Activated T-helper 1 cell treated with anti-CD3 and anti-CD28 coated beads, Interleukin-2, amount 50 U/mL, for 16 hours (primary cell): ENCODE measurements at places on chromosomes 4 and X.
A peak's percentile ranks its signal among the peaks of the same experiment; 100 is the strongest.

DNA sequence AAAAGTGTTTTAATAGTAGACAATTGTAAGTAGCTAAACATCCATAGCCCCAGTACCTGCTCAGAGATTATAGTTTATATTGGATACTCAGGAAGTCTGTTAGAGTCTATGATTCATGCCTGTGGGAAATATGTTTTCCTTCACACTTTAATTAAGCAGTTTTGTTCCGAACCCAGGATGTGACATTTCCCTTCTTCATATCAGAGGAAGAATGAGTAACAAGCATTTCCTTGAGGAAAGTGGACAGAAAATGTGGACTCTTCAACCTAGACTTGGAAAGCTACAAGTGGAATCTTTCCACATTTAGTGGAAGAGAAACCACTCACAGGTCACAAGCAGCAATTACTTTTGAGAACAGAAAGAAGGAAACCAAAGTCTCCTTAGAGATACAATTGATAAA is 419.4 kb downstream of the C4orf33 start:
- DNase-seq: no peak

DNA sequence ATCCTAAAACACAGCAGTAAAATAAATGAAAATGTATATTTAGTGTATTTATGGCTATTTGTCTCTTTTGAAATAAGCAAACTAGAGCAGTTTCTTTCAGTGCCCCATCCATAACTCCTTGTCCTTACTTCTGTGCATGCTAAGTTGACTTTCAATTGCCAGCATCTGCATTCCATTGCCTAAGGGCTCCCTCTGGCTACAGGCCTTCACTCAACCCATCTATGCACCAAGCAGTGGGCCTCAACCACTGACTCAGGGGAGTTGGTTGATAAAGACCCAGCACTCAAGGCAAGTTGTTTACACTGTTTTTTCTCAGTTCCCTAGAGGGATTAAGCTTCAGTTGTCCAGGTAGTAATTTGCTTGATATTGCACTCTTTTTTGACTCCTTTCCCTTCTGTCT is 265.7 kb downstream of the IQCM start:
- no peak for DNase-seq

GRCh38 chrX:114581528-114582263 is 2.2 kb upstream of the HTR2C start:
- DNase-seq: no peak

GRCh38 chrX:30141966-30142365 is 73.4 kb upstream of the MAGEB2 start:
- no peak for DNase-seq

DNA sequence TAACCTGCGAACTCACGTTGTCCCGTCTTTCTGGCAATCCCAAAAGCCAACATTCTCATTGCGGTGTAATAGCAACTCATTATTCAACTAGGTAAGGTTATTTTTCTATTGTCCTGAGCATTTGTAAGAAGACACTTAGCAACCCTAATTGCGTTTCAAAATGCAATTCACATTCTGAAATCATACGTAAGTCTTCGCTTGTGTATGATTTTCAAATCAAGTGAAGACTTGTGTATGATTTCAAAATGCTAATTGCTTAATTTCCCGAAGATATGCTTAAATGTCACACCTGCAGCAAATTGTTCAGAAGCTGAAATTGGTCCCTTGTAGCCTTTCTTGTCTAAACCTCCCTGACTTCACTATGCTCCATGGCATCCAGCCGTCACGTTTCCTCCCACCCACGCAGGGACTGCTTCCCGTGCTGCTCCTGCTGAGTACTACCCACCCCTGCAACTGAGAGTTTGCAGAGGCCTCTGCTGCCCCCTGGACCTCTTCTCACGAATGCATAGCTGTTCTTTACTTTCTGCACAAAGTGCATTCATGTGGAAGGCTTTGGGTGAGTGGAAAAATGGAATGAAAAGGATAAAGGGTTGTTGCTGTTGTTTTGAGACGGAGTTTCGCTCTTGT is 40.8 kb upstream of the CLDN24 start:
- DNase-seq: no peak

DNA sequence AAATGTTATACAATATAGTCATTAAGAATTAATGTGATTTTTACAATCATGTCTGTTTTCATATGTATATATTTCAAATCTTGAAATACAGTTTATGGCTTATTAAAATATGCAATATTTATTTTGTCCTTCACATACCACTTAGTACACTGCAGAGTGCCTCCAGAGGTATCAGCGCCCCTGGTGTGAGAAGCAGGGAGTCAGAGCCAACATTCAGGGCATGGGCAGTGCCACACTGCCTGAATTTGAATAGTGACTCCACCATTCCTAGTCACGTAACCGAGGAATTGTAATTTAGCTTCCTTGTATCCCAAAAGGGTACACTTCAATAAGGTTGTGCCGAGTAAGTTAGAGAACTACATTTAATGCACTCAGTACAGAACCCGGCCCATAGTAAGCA is 4.3 kb upstream of the C4orf54 start:
- DNase-seq: no peak

- no peak for DNase-seq
Observed at GRCh38 chrX:120207009-120207605, 43.5 kb upstream of the ZBTB33 start.

DNA sequence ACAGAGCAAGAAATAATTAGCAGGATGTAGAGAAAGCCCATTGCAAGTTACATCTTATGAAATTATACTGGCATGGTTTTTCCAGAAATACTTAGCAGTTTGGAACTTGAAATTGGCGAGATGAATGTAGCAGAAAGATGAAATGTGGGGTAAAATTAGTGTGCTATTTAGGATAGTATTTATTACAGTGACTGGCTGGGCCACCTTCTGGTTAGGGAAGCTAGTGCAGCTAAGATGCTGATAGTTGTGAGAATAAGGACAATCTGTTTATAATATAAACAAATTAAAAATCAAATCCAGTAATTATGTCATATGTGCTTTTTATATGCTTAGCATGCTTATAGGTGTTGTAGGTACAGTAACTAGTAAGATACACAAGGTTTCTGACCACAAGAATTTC is 74.8 kb downstream of the IL15 start:
- no peak for DNase-seq

GRCh38 chr4:107780665-107781064 is 44.1 kb upstream of the SGMS2 start:
- DNase-seq: no peak

DNA sequence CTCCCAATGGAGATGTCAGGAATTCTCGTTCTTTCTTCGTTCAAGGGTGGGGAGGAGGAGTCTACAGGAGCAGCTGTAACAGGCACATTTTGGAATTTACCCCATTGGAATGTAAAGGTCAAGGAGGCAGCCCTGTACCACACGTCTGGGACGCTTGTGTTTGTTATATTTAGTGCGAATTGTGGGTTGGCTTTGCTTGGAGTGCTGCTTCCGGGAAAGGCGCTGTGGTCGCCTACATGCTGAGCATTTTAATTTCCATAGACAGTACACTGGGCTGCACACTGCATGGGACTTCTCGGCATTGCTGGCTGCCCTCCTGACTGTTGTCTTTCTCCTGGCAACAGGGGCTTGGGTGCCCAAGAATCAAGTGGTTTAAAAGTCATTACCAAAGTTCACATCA is 12.8 kb downstream of the GYG2 start:
- DNase-seq: no peak

GRCh38 chr4:110638089-110638746 is 15.3 kb upstream of the PITX2 start:
- DNase-seq: no peak

- peak; percentile 54 for DNase-seq
Observed at GRCh38 chrX:49165901-49166881, 3.6 kb downstream of the MAGIX start.

DNA sequence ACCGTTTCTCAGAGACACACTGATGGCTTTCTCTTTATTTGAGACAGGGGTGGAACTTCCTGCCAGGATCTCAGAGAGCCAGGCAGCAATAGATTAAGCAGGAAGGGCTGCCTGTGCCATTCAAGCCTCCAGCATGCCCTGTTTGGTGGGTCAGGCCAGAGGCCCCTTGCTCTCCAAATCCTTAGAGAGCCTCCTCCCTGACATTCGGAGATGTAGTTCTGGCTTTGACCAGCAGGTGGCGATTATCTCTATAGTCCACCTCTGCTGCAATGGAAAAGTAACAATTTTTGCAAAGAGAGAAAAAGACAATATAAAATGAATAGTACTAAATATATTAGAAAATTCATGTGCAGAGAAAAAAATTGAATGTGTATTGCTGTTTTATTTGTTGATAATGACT is 93.9 kb downstream of the NXF2B start:
- peak; percentile 51 for DNase-seq

GRCh38 chrX:31199056-31199839 is 127.4 kb upstream of the FTHL17 start:
- no peak for DNase-seq

GRCh38 chrX:137425986-137426385 is 139.9 kb upstream of the ZIC3 start:
- DNase-seq: no peak

- no peak for DNase-seq
Observed at GRCh38 chr4:83255584-83255983, 29.0 kb downstream of the COQ2 start.

DNA sequence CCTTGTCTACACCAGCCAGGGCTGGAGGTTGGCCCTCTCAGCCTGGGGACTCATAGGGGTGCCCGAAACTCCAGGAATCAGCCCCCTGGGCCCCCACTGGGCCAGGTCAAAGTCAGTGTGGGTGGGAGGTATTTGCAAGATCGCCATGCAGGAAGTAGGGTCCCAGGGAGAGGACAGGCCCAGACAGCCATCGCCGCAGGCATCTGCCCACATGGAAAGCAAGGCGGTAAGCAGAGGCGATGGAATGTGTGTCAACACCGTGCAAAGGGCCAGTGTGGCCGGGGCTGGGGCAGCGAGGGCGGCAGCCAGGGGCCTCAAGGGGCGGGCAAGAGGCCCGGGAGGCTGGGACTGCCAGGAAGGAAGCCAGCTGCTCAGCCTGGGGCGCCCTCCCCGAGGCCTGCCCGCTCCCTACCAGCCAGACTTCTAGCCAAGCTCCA is 19.3 kb upstream of the DUSP9 start:
- DNase-seq: no peak

DNA sequence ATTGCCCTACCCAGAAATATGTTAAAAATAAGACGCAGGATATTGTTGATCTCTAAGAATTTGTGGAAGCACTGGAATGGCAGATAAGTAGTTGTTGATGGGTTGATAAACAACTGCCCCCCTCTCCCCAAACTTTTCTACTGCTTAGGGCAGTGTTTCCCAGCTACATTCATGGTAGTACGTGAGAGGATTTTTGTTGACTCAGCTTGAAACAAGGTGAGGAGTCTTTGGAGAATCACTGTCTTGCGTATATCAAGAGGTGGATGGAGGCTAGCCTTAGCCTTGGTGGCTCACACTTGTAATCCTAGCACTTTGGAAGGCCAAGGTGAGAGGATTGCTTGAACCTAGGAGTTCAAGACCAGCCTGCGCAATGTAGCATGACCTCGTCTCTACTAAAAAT is 5.7 kb downstream of the ENOPH1 start:
- no peak for DNase-seq

DNA sequence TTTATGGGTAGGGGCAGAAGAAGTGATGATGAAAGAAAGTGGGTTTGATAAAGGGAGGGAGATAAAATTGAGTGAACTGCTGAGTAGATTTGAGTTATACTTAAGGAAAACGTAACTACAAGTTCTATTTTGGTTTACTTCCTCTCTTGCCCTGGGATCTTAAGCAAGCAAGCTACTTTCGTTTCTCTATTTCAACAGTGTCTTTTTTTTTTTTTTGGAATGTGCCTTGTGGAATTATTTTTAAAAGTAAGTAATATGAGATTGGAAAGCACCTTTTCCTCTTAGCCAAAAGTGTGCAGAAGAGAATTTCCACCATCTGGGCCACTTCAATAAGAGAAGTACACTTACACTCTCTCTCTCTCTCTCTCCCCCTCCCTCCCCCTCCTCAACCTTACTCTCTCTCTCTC is 16.0 kb upstream of the C4orf36 start:
- no peak for DNase-seq

DNA sequence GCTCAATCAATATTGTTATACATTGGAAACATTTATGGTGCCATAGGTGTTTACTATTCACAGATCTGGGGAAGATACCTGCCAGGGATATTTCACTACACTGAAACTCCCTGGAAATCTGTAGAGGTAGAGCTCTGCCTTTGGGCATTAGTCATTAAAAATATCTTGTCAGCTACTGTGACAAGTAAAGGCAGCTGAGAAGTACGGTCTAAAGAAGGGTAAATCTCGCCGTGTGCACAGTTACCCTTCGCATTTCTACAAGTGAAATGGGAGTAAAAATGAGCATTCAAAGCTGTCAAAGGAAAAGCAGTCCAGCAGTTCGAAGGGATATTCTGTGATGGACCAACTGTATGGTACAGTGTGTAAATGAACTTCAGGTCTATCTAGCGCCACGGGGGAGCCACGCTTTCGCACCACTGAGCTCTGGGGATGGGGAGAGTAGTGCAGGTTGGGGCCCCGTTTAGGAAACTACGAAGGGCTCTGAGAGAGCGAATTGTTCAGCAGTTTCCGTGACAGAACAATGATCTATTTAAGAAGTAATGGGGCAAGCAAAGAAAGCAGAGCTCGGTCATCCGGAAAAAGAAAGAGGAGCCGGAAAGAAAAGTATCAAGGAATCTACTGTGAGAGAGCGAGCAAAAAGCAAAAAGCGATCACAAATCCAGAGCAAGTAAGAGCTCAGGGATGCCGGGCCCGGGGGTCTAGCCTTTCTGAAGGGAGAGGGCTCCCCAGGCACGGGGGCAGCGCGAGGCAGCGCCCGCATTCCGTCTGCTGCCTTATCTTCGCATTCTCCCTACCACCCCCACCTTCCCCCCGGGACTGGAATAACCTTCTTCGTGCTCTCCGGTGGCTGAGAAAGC is 646 bp downstream of the TIGD4 start:
- no peak for DNase-seq

DNA sequence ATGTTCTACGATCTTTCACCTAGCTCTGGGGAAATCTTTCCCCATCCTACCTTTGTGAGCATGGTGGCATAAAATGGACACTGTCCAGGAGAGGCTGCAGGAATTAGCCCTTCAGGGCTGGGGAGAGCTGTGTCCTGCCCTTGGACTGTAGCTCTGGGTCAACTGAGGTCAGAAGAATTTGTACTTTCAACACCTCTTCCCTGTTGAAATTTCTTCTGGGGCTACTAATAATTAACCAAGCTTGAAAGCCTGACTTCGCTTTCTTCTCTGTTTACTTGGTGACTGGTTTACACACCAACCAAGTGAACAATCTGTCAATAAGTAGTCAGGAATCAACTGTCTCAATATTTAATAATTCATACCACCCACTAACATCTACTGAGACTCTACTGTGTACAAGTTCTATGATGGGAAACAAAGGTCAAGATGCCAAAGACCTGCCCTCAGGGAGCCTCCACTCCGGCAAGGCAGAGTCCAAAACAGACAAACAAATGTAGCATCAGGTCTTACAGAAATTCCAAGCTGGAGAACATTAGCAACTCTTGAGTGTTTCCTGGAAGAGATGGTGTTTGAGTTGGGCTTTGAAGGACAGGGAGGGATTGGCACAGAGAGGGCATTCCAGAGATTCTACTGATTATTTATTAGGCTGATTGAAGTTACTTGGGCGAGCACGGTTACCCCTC is 113.1 kb downstream of the ENPP6 start:
- DNase-seq: no peak

GRCh38 chr4:36183232-36183631 is 61.1 kb downstream of the ARAP2 start:
- DNase-seq: no peak
